LHCN-M2 (cell line): ENCODE measurements at places on chromosomes 13 and 19. TPM values are rescaled to one million over a fixed set of nuclear protein-coding genes. Genes with fewer than 3 reads are reported as not detected.
A peak's percentile ranks its signal among the peaks of the same experiment; 100 is the strongest.

PGLYRP2 gene
- total RNA-seq: not detected in 2 replicates

FFAR2 gene
- not detected in 2 replicates for total RNA-seq

RFX2 gene
- 4.1 and 5.7 TPM in 2 replicates for total RNA-seq

DNA sequence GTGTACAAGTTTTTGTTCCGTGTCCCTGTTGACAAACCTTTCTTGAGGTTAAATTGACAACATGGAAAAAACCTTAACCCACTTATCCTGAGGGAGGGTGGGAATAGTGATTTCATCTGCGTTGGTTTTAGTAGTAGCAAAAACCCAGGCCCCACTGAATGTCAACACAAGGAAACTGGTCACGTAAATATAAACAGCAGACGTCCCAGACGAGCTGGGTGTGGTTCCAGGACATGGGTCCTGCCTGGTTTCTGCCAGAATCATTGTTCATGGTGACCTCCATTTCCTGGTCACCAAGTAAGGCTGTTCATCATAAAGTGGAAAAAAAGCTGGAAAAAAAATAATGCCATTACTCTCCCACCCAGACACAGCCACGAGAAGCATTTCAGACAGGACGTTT lies 16.9 kb upstream of the F2RL3 start:
- DNase-seq: no peak

GRCh38 chr13:102643656-102644055 lies 46.9 kb downstream of the TPP2 start:
- DNase-seq: no peak

DNA sequence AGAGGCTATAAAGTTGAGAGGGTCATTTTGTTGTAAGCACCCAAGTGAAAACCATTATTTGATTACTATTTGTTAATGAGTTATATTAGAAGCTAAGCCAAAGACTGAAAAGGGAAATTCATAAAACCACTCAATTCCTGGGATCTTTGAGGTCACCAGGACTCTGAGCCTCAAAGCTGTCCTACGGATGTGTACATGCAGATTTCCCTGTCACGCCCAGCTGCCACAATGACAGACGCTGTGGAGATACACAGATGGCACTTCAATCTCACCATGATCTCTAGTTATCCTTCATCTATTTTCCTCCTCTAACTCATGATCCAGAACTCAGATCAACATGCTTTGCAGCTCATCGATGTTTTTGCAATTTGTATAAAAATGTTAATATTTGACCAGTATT lies 403.5 kb upstream of the MIR17HG start:
- DNase-seq: no peak

DNA sequence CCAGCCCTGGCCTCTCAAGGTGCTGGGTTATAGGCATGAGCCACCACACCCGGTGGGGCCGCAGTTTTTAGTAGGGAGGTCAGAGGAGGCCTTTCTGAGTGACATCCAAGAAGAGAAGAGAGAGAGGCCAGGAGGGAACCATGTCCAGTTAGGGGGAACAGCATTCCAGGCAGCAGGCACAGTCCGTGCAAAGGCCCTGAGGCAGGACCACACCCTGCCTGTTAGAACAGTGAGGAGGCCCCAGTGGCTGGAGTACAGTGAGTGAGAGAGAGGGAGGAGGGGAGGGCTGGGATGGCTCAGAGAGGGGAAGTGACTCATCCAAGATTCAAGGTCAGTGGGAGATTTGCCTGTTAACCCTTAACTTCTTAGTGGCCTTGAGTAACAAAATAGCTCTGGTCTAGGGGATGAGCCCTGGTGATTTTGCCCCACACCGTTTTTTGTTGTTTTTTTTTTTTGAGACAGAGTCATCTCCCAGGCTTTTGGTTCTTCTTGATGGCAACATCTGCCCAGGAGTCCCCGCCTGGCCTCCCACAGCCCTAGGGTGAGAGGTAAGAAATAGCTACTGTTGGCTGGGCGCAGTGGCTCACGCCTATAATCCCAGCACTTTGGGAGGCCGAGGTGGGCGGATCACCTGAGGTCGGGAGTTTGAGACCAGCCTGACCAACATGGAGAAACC lies 2.7 kb upstream of the PLIN3 start:
- DNase-seq: peak; percentile 97
